ENCODE measurements at places on chromosomes 6 and 20.

- no peak for DNase-seq
Observed at GRCh38 chr20:5173751-5174150, 46.9 kb downstream of the CDS2 start.

DNA sequence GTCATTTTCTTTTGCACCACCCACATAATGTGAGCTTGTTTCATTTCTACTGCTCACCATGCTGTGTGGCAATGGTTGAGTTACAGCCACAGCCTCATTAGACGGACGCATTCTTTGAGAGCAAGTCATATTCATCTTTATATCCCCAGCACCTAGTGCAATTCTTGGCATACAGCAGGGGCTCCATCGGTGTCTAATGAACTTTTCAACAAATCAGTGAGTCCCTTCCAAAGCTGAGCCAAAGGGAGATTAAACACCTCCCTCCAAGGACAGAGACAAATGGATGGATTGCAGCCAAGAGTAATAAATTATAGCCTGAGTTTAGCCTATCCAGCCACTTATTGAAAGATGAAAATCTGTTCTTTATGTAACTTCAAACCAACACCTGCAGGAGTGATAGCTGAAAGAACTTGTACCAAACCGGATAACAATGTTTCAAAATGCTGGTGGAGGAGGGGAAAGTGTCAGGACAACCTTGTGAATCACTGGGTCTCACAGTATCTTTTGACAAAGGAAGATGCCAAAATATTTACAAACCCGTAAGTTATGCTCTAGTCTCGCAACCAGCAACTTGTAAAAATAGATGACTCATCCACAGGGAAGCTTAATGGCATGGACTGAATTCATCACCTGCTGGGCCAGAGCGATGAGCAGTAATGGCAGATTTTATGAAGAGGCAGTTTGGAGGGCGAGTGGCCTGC is 139.0 kb downstream of the PXDC1 start:
- DNase-seq: peak; percentile 86

DNA sequence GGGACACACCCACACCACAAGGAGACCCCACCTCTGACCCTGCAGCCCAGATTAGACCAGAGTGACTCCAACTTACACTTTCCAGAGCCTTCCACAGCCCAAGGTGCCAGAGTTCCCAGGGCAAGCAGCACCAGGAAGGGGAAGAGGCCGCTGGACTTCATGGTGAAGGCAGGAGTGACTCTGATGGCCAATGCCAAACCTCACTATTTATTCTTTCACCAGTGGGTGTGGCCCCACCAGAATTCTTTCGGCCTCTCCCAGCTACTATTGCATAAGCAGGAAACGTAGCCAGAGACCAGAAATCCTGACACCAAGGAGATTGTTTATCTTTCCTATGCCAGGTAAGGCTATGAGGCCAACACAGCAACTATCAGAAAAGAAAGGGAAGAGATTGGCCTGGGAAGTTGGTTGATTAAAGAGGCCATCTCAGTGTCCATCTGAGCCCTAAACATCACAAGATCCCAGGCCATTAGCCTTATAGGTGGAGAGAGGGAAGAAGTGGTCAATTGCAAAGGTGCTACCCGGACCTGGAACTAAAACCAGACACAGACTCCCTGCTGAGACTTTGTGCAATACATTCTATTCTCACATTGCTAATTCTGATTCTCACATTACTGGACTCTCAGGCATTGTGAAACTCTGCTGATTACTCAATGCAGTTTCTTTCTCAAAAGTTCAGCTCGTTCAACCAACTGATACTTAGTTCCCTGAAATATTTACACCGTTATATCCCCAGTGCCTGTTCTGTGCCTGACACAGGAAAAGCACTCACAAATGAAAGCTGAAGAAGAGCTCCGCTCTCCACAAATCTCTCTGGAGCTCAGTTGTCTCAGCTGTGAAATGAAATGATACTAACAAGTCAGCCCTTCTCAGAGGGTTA is at the start of gene SLPI:
SLPI (minus strand) TSS at position 182 of the 880 bp plus-strand sequence; CDS start at position 161, 21 bp downstream.
- DNase-seq: no peak

DNA sequence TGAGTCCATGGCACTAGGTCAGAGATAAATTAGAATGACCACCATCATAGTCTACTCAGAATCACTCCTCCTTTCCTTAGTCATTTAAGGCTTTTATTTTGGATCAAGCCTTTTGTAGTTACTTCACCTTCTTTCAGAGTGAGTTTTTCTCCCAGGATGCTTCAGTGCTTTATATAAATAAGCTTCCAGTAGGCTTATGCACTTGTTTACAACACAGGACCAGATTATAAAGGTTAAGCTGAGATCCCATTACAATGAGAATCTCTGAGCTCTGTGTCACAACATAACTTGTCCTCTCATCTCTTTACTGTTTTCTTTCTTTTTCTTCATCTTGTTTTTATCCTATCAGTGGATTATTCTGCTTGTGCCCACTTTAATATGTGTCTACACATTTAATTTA is 47.9 kb downstream of the CEP57L1 start:
- no peak for DNase-seq

GRCh38 chr6:134493789-134494188 is 175.9 kb upstream of the SGK1 start:
- no peak for DNase-seq

- no peak for DNase-seq
Observed at GRCh38 chr6:6491761-6492160, 96.8 kb upstream of the LY86 start.

DNA sequence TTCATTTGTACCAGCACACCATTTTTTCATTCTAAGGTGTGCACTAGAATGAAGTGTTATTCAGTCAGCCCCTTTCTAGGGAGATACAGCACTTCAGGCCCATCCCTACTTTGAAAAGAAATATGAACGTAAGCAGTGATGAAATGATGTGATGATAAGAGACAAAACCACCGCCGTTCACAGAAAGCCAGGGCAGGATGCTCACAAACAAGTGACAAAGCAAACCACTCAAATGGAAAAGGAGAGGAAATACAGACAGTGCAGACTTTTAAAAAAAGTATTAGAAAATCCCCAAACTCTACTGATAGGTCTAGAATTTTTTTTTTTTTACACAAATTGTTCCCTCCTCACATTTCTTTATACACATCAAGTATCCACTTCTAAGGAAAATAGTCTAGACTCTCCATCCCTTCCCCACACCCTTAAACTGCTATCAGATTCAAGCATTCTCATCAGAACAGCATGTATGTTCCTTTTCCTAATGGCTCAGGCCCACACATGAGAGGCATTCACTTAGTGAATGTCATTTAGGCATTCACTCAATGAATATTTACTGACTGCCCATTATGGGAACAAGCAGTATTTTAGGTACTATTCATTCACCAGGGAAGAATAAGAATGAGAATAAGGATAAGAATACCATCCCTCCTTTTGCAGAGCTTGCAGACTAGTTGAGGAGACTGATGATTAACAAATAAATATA is 243.5 kb downstream of the GMPR start:
- no peak for DNase-seq

All from muscle of back (tissue), 13 donors.